ENCODE measurements at places on chromosomes 6 and 20. TPM values are rescaled to one million over a fixed set of nuclear protein-coding genes. Genes with fewer than 3 reads are reported as not detected.

- DNase-seq, result no peak
- H3K27ac ChIP-seq, result no peak overlapping the region
- H3K4me1 ChIP-seq, result no peaks in the 10 kb centered on the region
- no peaks in the 10 kb centered on the region for H3K36me3 ChIP-seq
- no peaks in the 10 kb centered on the region for H3K27me3 ChIP-seq
Observed at GRCh38 chr6:53758496-53758895, 36.3 kb upstream of the LRRC1 start.

DNA sequence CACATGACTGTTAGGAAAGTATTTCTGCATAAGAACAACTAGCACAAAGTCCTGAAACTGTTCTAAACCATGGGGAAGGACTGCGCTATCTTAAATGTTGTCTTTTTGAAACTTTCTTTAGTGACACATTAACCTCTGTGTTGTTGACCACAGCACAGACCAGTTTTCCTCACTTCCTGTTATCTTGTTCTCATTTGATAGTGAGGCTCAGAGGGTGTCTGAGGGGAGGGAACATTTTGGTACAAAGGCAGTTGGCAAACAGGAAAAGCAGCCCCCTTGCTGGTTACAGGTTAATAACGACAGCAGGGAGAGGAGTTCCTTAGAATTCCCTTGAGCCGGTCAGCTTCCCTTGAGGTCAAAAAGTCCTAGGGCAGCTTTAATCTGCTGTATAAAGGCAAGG, 143.5 kb upstream of the BMP2 start:
- no peak for DNase-seq
- H3K27ac ChIP-seq, result no peak overlapping the region
- no peaks in the 10 kb centered on the region for H3K4me1 ChIP-seq
- H3K4me3 ChIP-seq, result no peak overlapping the region
- no peaks in the 10 kb centered on the region for H3K36me3 ChIP-seq

DNA sequence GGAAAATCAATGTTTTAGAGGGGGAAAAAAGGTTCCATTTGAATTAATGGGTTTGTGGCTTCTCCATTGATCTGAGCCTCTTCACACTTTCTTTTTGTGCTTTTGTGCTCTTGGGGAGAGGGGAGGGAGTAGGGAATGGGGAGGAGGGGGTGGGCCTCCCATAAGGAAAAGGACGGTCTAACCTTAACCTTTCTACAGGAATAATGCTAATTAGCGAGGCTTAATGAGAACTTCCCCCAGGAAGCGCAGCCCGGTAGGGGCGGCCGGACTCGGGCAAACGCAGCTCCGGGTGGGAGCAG, 103.0 kb downstream of the NOL4L start:
- peaks cover 4% of the 10 kb centered on the region for H3K4me1 ChIP-seq
- H3K27me3 ChIP-seq, result peaks cover 4% of the 10 kb centered on the region

- DNase-seq, result no peak
- H3K4me3 ChIP-seq, result no peak overlapping the region
- H3K27ac ChIP-seq, result no peak overlapping the region
- no peaks in the 10 kb centered on the region for H3K4me1 ChIP-seq
- H3K36me3 ChIP-seq, result no peaks in the 10 kb centered on the region
- peaks cover 4% of the 10 kb centered on the region for H3K27me3 ChIP-seq
Observed at GRCh38 chr20:63431944-63432343, 40.5 kb downstream of the KCNQ2 start.

DNA sequence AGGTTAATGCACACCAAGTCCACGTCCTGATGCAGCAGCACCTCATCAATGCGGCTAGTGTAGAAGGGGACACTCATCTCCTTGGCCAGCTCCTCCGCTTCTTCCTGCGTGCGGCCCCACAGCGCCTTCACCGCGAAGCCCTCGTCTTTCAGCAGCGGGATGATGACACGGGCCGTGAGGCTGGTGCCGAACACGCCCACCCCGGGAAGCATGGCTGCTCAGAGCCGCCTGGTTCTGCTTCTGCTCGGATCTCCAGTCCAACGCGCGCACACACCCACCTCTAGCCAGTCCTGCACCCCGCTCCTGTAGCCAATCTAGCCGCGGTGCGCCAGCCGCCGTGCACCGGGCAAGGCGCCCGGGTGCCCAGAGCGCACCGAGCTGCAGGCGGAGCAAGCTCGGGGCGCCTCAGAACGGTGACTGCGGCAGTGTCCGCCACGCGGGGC, 700 bp downstream of the GFOD1 start:
- H3K4me1 ChIP-seq, result peaks cover 4% of the 10 kb centered on the region
- peak; percentile 95 for DNase-seq
- peak overlapping the region; percentile 75 for H3K4me3 ChIP-seq

DNA sequence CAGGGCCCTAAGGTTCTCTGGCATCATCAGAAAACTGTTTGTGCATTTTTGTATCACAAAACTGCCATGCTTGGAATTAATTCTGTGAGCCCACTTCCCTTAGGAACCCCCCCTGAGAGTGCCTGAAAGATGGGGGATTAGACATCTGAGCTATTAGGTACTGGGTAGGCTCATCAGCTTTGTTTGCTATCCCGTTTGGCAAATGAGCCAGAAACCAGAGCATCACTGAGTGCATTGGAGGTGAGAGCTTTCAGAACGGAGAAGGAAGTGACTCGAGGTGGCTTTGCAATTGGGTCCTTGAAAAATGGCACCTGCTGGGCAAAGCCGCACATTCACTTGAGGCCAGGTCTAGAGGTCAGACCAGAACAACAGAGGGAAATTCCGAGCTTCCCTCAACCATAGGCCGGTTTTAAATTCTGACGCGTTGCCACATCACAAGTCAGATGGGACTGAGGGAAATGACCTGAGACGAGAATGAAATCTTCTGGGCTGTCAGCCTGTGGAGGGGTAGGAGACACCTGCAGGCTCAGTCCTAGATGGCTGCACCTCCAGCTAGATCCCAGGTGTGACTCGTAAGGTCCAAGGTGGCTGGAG, 8.4 kb upstream of the GLP1R start:
- DNase-seq, result peak; percentile 51
- H3K27ac ChIP-seq, result no peak overlapping the region
- no peak overlapping the region for H3K4me3 ChIP-seq
- H3K27me3 ChIP-seq, result peaks cover 6% of the 10 kb centered on the region
- no peaks in the 10 kb centered on the region for H3K4me1 ChIP-seq

- peaks cover 25% of the 10 kb centered on the region for H3K4me1 ChIP-seq
- peaks cover 62% of the 10 kb centered on the region for H3K36me3 ChIP-seq
- peak; percentile 77 for DNase-seq
- H3K27ac ChIP-seq, result peak overlapping the region; percentile 1
Observed at GRCh38 chr6:158142789-158143188, 25.3 kb downstream of the SERAC1 start.

PTK6 gene
- total RNA-seq, result not detected

CCN5 gene
- total RNA-seq, result 520 TPM

DNA sequence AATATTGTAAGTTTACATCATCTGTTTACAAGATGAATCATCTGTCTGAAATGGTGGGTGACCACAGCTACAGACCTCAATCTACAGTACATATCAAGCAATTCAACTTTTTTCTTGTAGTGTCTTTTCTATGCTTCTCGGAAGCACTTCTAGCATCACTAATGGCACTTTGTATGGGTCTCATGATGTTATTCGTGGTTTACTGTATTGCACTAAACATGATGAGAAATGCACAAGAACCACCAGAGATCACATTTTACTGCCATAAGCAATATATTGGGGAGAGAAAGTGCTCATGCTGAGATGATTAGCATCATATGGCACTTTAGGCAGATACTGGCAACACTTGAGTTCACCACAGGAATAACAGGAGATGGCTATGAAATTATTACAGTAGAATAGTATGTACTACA, 15.4 kb upstream of the BTBD3 start:
- H3K27ac ChIP-seq, result peak overlapping the region; percentile 36
- no peak for DNase-seq
- H3K27me3 ChIP-seq, result no peaks in the 10 kb centered on the region
- H3K4me1 ChIP-seq, result peaks cover 20% of the 10 kb centered on the region
